GM12865 (cell line): ENCODE measurements at places on chromosomes 3 and 15.

GRCh38 chr3:175179055-175179454, 319.9 kb downstream of the NAALADL2 start:
- DNase-seq: no peak

GRCh38 chr15:62240121-62241096, 75.3 kb upstream of the C2CD4B start:
- peak; percentile 34 for DNase-seq

DNA sequence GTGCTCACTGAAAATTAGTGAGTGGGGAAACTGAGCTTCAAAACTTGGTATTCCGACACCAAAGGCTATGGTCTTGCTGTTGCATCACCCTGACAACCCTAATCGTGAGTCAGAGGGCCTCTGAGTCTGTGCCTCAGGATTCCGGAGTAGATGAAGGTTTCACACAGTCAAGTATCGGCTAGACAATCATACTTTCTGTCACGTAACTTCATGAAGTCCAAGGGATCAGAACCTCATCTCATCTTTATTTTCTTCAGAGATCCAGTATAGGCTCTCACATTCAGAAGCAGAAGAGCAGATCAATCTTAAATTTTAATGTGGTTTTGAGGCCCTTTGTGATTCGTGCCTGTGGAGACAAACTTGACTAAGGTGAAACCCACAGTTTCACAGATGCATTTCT, 26.1 kb upstream of the NECTIN3 start:
- no peak for DNase-seq

- peak; percentile 2 for DNase-seq
These were observed 118.1 kb upstream of the MEIS2 start for GRCh38 chr15:37218351-37218916.

DNA sequence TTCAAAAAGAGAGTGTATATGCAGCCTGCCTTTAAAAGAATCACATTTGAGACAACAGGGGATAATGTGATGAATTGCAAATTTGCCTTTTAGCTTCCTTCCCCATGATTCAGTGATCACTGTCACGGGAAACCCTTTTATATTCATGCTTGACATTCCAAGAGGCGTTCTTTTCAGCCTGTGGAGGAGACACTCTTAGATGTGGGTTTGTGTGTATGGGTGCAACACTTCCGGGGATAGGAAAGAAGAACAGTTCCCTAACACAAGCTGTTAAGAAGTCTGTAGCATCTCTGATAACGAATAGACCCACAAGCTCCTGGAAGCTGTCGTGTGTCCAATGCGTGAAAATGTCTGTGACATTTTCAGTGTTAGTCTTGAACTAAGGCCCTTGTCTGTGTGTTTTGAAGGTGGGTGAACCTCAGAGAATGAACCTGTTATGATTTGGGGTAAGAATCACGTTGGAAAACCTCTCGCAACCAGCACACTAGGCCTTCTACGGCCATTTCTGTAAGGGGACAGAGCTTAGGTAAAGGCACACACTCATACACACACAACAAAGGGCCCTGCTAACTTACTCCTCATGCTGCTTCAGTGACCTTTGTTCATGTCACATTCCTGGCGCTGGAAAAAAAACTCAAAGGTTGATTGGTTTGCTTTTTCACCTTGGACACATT, 229.2 kb upstream of the ST8SIA2 start:
- no peak for DNase-seq
